Stimulated activated CD4-positive, alpha-beta T cell treated with anti-CD3 and anti-CD28 coated beads, TNF-alpha, amount 100 ng/mL, for 24 hours (primary cell): ENCODE measurements at places on chromosomes 7 and 10.

GRCh38 chr10:125064681-125065492 lies 95.5 kb downstream of the CTBP2 start:
- DNase-seq = peak; percentile 9

DNA sequence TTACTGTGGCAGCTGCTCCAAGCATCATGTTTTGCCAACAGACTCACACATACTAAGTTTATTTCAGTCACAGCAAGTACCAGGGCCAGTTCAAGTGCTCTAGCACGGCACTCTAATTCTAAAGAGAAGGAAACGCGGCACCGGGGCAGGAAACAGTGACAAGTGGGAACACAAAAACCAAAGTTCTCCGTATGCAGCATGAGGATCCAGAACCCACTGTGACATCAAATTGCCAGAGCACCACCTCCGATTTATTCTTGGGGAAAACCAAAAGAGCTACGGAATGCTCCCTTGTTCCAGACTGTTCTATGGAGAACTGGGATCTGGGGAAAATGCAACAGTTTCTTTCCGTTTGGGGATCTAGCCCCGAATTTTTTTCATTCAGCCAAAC lies 448 bp upstream of the PTER start:
- DNase-seq = no peak

GRCh38 chr10:62662486-62662885 lies 142.0 kb upstream of the ADO start:
- no peak for DNase-seq

GRCh38 chr10:35608328-35608672 lies 3.2 kb downstream of the GJD4 start:
- DNase-seq = no peak

DNA sequence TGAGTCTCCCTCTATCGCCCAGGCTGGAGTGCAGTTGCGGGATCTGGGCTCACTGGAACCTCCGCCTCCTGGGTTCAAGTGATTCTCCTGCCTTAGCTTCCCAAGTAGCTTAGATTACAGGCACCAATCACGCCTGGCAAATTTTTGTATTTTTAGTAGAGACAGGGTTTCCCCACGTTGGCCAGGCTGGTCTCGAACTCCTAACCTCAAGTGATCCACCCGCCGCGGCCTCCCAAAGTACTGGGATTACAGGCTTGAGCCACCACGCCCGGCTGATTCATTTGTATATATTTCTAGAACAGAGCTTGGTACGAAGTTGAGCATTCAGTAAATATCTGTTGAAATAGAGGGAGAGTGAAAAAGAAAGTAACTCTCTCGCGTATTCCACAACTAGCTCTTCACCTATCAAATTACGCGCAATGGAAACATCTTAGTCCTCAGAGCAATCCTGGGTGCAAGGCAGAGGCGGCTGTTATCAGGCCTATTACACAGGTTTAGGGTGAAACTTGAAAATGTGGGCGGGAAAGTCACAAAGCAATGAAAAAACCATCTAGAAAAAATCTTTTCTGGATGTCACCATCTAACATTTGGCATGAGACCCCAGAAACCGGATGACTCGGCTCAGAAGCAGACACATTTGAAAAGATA lies 707 bp upstream of the GHITM start:
- peak; percentile 57 for DNase-seq

- peak; percentile 11 for DNase-seq
Measured at GRCh38 chr7:32062150-32062549, 8.1 kb downstream of the PDE1C start.

GRCh38 chr10:14547816-14548215 lies 217.1 kb upstream of the FRMD4A start:
- DNase-seq = no peak

GRCh38 chr10:6962576-6962975 lies 382.5 kb upstream of the PRKCQ start:
- no peak for DNase-seq

- DNase-seq = no peak
Measured at GRCh38 chr7:17679458-17679857, 260.8 kb downstream of the SNX13 start.

GRCh38 chr7:157687158-157687557 lies 350.4 kb downstream of the DNAJB6 start:
- no peak for DNase-seq

DNA sequence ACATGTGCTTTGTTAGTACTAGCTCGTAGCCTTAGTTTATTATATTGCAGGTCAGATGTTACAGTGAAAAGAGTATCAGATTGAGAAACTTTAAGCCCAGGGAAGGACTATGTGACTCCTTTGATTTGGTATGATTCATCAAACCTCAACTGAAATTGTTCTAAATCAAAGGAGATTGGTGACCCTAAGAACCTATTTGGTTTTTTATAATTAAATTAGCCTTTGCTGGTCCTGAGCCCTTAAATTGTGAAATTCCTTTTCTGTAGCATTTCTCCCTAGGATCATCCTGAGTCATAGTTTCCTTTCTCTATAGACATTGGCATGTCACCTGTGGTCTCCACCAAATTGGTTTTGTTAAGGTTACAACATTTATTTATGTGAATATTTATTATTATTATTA lies 89.7 kb downstream of the POLR1F start:
- no peak for DNase-seq

DNA sequence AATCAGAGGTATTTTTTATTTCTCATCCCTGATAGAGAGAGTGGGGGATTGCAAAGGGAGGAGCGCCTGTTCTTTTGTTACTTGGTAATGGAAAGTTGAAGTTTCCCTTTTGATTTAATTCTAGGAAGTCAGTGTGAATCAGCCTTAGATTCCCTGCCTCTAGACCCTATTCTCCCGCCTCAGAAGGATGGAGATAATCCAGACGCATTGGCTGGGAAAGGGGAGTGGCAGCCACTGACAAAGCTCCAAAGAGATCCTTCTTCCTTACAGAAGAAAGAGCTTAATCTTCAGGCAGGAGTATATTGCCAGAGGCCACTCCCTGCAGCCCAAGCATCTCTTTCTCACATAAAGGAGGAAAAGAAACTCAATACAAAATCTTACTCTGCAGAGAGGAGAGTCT lies 122.3 kb upstream of the GALNT17 start:
- DNase-seq = no peak

DNA sequence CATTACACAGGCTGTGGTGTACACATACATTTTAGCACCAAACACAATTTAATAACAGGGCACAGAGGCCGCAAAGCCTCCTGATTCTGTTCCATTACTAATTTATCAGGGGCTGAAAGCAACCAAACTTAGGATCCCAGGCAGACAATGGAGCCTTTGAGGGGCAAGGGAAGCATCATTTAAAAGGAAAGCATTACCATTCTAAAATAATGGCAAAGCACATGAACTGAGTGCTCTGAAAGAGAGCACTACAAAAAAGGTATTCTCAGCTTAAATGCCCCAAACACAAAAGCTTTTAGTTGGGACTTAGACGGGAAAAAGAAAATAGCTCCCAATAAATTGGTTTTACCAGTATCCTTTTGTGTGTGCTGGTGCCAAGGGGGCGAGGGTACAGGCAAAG lies 282.0 kb upstream of the ETV1 start:
- no peak for DNase-seq

- no peak for DNase-seq
Measured at GRCh38 chr7:114787556-114787955, 134.3 kb upstream of the MDFIC start.

DNA sequence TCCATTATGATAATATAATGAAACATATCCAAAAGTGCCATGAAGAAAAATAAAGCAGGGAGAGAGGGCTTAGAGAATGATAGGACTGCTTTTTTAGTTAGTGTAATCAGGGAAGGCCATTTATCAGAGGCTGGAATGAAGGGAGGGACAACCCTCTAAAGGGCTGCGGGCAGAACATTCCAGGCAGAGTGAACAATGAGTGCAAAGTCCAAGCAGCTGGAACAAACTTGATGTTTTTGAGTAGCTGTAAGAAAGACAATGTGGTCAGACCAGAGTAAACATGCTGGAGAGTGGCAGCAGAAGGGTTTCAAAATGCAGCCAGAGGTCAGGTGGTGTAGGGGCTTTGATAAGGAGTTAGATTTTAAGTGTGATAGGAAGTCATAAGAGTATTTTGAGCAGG lies 65.6 kb upstream of the CCDC6 start:
- DNase-seq = no peak

DNA sequence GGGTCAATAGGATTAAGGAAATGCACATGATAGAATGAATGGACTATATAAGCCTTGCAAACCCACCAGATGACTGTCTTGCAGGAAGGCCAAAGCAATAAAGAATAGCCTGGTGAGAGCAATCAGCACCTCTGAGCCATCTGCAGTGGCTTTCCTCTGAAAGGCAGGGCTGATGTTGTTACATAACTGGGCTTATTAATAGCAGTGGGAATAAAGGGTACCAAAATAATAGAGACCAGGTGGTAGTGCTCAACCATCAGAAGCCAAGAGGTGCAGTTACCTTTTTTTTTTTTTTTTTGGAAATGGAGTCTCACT lies 16.8 kb upstream of the VPS26A start:
- DNase-seq = no peak

DNA sequence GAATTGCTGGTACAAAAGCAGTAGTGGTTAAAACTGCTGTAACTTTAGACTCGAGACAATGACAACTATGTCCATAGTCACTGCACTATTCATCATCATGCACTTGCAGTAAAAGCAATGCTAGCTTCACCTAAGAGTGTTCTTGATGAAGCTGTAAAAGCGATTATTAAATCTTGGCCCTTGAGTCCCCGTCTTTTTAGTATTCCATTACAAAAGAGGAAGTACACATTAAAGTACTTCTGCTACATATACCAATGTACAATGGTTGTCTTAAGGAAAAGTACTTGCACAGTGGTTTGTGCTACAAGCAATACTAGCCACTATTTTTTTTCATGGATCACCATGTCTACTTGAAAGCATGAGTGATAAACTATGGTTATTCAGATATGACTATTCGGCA lies 78.3 kb downstream of the ATAD1 start:
- DNase-seq = no peak

DNA sequence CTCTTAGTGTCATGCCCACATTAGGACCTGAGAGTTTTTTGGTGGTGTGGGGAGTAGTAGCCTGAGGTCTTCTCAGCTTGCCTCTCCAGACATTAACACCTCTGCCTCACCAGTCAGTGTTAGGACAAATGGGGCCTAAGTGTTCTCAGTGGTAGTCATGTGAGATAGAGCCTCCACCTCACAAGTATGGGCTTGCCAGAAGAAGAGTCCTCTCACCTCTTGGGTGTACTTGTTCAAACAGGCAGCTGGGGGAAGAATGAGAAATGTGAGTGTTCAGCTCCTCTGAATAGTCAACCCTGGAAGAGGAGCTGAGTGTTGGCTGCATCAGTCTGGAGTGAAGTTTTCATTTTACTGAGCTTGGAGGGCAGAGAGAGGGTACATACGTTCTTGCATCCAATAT lies 464.6 kb downstream of the POM121L12 start:
- DNase-seq = no peak

GRCh38 chr10:95237376-95238170 lies 43.5 kb downstream of the ACSM6 start:
- no peak for DNase-seq

DNA sequence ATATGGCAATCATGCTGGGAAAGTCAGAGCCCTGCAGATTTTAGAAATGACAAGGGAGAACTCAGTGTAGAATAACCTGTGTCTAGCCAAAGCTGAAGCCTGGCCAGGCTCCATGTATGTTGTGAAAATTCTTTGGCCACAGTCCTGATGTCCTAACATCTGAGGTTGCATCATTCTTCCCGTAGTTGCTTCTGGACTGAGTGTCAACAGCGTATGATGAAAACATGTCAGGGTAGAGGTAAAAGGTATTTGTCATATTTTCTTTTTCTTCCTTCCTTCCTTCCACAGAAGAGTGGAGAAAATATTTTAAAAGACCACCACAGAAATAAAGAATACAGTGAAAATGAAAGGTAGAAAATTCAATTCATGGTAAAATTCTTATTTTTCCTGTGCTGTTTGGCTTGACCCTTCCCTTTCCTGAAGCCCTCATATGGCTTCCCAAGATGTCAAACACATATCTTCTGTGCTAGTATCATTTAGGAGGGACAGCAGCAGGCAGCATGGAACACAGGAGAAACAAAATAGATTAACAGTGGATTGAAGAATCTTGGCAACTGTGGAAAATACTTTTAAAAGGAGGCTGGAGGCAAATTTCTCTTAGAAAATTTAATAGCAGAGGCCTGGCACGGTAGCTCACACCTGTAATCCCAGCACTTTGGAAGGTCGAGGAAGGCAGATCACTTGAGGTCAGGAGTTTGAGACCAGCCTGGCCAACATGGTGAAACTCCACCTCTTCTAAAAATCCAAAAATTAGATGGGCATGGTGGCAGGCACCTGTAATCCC lies 18.9 kb upstream of the NRBF2 start:
- DNase-seq = no peak

DNA sequence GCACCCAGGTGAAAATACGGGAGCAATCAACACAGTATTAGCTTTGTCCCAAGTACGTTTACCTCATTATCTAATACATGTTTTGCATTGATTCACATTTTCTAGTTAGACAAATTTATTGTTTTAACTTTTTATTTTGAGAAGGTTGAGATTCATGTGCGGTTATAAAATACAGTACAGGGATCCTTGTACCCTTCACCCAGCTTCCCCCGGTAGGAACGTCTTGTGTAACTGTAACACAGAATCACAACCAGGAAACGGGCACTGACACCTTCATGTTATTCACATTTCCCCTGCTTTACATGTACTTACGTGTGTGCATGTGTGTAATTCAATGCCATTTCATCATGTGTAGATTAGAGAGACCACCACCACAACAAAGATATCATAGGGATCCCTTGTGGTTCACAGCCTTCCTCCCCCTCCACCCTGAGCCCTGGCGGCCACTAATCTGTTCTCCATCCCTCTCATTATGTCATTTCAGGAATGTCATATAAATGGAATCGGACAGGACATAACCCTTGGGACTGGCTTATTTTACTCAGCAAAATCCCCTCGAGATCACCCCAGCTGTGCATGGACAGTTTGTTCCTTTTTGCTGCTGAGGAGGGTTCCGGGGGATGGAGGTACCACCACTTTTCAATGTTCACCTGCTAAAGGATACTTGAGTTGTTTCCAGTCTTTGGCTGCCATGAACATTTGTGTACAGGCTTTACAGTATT lies 46.5 kb upstream of the C10orf71 start:
- no peak for DNase-seq

GRCh38 chr7:117085275-117085674 lies 132.0 kb downstream of the ST7 start:
- no peak for DNase-seq

GRCh38 chr10:13099144-13099665 lies 758 bp upstream of the OPTN start:
- DNase-seq = peak; percentile 25

GRCh38 chr7:53628775-53629174 lies 593.3 kb downstream of the POM121L12 start:
- no peak for DNase-seq

DNA sequence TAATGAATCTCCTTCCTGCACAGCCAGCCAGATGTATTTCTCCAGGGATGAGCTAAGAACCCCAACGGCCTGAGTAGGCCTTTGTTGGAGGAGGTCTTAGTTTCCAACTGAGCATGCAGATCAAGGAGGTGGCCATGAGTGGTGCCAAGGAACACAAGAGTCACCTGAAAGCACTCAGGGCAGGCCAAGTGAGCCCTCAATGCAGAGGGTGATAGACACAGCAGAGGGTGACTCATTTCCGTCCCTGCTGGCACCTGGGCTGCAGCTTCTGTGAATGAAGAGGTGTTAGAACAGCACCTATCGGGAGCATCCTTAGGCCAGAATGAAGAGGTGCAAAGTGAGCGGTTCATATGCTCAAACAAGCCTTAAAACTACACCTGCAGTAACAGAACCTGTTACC lies 211.8 kb downstream of the FRMD4A start:
- DNase-seq = no peak
